Stimulated activated naive CD8-positive, alpha-beta T cell treated with anti-CD3 and anti-CD28 coated beads, Interleukin-15, amount 100 ng/mL, for 72 hours (primary cell): ENCODE measurements at places on chromosomes 12 and 14.

DNA sequence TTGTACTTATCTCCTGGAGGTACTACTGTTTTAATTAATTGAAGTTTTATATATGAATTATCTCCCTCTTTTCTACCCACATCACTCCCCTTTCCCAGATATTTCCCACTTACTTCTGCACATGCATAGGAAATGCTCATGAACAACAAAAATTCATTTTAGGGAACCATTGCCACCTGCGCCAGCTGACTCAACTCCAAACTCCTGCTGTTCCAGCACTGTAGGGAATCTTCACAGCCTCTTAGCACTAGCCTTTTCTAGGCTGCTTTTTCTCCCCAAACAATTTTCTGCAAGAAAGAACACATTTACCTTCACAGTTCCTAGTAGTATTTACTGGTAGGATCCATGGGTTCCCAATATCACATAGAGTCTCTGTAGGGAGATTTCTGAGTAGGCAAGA lies 268.4 kb downstream of the LRFN5 start:
- DNase-seq: no peak

GRCh38 chr12:132375747-132376463 lies 46.5 kb upstream of the GALNT9 start:
- no peak for DNase-seq

DNA sequence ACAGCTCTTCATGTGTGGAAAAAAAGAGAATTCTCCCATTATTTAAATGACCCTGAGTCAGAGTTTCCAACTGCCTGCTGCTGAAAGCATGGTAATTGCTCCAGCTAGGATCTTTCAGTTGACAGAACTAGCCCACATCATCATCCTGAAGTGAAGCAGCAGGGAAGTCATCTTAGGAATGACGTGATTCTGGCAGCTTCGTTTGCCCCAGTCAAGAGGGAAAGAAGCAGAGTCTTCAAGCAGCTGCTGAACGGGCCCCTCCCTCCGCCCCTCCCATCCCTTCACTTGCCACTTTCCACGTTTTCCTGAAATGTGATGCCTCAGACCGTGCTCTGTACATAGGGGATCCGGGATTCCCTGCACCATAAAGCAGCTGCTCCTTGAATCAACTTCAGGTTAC lies 455.0 kb upstream of the TMEM132C start:
- no peak for DNase-seq

DNA sequence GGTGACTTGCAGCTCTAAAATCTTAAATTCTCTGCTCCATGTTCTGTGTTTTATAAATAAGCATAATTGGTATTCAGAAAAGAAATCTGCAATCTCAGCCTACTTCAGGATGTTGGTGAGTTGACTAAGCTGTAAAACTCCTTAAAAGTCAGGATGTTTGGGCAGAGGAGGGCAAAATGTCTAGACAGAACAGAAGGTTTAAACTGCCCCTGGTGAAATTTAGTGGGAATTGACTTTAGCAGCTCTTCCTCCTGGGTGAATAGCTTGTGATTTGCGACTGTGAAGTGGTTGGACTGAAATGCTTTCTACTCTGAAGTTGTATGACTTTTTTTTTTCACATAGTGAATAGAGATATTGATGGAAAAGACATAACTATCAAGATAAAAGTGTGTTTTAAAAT lies 85.8 kb downstream of the CAND1 start:
- no peak for DNase-seq

DNA sequence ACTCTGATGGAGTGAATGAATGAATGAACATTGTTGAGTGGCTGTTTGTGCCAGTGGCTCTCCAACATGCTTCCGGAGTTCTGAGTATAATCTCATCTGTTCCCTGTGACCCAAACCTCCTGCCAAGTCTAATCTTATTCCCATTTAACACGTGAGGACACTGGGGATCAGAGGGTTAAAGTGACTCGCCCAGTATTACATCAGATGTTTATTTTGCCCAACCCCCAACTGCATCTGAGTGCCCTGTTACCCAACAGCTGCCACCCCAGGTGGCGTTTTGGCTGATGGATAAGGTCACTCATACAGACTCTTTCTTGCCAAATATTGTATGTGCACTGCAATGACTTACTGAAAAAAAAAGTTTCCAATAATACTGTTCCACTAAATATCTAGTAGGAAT lies 210.9 kb downstream of the EXOC5 start:
- no peak for DNase-seq
